ENCODE measurements at places on chromosomes 2 and 18.

DNA sequence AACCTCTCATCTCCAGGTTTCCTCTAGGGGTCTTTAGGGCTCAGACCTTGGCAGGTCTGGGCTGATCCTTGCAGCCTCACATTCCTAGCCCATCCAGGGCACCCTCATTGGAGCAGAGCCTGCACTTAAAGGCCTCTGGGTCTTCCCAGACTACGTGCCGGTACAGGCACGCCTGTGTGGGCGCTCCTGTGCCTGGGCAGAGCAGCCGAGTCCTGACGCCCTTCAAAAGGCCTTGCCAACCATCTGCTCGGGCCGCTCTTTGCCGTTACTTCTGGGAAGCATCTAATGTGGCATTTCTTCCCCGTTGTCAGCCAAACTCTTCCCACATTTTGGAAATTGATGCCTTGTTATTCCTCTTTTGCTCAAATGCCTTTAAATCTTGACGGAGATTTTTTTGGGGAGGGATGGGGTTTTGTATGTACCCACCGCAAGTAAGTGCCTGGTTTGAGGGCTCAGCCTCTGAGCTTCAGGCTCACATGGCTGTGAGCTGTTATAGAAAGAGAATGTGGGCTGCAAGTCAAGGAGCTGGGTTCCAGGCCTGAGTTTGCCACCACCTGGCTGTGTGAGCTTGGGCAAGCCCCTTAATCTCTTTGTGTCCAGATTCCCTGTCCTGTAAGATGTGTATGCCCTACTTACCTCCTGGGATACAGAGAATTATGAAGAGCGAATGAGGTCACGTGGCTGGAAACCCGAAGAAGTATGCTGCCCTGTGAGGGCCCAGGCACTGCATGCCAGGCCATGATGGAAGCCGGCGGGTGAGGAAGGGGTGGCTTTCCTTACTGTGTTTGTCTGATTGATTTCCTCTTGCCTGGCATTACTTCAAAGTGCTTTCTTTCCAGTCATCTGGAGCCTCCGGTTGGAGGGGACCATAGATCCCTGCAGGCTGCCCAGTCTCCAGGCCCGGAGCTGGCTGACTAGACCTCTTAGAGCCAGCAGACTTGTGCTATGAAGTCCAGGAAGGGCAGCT lies 20.6 kb downstream of the EHD3 start:
- no peak for DNase-seq

GRCh38 chr2:239465017-239466001 lies 64.5 kb upstream of the HDAC4 start:
- DNase-seq, result no peak

GRCh38 chr18:8863427-8863826 lies 158.1 kb downstream of the MTCL1 start:
- no peak for DNase-seq

- no peak for DNase-seq
Measured at GRCh38 chr2:220432645-220433044, 805.2 kb downstream of the SLC4A3 start.

DNA sequence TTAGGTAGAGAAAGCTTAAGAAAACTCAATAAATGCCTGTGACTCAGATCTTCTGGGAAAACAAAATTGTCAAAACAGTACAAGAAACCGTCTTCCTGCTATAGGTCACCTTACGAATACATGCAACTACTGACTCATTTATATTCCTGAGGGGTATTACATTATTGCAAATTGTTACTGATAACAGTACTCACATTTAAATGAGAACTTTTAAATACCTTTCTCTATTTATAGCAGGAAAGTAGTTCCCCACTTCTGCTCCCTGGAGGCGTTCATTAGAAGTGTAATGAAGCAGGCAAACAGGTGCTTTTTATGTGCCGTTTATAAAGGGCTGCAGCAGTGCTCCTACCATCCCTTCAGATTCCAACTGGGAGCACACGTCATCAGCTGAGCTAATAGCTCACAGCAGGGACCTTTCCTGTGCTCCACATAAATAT lies 65.1 kb upstream of the RPRM start:
- no peak for DNase-seq

- DNase-seq, result no peak
Measured at GRCh38 chr2:28359222-28360057, 33.2 kb upstream of the FOSL2 start.

DNA sequence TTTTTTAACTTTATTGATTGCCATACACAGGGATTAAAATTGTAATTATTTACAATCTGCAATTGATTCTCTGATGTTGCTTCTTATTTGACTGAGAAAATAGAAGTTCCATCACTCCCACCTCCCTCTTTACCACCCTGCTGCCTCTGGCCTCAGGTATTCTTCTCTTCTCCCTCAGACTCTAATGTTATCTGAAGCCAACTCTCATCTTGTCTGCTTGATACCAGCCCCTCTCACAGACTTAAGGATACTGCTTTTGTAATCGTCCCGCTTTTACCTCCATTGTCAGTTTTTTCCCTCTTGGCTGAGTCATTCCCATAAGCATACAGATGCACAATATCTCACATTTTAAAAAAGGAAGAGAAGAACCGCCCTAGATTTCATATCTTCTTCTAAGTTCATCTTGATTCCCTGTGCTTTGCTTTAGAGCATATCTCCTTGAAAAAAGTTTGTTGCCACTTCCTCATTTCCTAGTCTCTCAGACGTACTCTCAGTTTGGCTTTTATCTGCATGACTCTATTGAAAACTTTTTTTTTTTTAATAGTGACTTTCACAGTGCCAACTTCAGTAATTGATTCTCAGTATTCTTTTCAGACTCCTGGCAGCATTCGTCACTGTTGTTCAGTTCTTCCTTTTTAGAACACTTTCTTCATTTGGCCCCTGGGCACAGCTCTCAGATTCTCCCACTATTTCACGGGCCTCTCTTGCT lies 31.1 kb downstream of the SPAG16 start:
- no peak for DNase-seq

DNA sequence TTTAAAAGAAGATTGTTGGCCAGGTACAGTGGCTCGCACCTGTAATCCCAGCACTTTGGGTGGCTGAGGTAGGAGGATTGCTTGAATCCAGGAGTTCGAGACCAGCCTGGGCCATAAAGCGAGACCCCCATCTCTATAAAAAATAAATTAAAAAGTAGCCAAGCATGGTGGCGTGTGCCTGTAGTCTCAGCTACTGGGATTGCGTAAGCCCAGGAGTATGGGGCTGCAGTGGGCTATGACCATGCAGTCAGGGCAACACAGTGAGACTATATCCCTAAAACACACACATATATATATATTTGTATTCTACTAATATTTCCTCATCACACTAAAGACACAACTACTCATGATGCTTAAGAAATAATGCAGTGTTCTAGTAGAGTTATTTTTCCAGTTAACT lies 7.1 kb downstream of the HDHD2 start:
- DNase-seq, result no peak

DNA sequence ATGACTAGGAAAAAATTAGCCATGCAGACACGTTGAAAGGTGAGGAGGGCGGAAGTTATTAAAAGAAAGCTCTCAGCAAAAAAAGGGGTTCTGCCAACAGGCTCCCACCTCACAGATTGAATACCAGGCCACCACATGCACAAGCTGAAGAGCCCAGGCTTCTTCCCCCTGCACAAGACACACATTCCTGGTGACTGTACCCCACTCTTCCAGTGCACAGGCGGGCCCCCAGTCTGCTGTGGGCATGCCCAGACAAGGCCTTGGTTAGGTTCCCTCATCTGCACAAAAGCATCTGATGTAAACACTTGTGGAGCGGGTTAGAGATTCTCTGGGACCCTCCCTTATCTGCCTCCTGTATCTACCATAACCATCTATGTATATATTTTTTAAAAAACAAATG lies 81.7 kb downstream of the AGPS start:
- DNase-seq, result no peak

DNA sequence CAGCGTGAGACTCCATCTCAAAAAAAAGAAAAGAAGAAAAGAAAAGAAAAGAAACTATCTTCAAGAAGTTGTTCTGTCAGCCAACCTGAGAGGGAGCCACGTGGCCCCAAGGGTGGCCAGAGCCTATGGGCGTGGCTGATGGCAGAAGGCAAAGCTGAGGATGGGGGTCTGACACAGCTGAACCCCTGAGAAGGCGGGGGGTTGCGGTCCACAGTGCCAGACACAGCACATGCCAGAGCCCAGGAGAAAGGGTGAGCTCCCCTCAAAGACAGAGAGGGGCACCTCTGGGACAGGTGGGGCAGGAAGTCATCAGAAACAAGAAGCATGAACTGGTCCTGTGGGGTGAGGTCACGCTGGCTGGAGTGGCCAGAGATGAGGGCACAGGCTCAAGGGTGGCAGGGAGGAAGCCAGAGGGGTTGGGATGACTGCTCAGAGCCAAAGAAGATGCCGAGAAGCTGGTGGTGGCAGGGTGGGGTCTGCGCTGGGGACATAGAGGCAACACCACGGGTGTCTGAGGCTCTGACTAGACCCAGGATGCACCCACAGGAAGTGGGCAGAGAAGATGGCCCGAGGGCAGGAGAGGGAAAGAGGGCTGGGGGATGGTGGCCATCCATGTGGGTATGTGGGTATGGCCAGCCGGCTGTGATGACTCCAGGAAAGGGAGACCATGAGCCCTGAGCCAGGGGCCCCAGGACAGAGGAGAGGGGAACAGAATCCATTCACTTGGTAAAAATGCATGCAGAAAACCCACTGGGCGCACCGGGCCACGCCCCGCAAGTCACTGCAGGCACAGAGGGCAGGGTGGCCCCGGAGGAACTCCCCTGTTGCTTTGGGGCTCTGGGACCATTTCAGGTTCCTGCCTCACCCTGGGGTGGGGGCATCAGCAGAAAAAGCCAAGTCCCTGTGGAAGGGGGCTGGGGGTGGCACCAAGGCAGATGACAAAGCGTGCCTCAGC lies 8.4 kb downstream of the KIF1A start:
- DNase-seq, result no peak
